MCF 10A (cell line): ENCODE measurements at places on chromosomes 7 and 10.

- DNase-seq = peak; percentile 16
Measured at GRCh38 chr10:100670828-100671479, 74.4 kb upstream of the PAX2 start.

DNA sequence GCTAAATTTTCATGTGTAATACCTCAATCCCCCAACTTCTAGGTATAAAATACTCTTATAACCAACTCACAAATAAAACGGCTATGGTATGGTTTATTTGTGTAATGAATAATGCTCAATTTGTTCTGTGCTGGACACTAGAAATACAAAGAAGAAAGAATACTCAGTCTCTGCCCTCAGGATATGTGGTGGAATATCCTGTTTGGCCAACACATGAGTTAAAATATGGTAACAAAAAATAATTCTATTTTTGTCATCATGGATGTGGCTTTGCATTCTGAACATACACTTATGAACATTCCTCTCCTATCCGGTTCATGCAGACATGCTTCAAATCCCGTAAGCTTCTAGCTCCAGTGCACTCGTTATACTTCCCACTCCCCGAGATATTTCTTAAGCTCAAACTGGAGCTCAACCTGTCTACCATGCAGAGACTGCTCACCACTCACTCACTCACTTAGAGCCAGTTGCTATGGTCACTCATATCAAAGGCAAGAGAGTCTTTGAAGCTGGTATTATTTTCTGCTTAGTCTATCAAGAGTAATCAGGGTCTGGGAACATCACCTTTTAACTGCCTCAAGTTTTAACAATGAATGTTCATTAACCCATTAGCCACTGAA, 53.8 kb upstream of the SLC16A12 start:
- DNase-seq = no peak

DNA sequence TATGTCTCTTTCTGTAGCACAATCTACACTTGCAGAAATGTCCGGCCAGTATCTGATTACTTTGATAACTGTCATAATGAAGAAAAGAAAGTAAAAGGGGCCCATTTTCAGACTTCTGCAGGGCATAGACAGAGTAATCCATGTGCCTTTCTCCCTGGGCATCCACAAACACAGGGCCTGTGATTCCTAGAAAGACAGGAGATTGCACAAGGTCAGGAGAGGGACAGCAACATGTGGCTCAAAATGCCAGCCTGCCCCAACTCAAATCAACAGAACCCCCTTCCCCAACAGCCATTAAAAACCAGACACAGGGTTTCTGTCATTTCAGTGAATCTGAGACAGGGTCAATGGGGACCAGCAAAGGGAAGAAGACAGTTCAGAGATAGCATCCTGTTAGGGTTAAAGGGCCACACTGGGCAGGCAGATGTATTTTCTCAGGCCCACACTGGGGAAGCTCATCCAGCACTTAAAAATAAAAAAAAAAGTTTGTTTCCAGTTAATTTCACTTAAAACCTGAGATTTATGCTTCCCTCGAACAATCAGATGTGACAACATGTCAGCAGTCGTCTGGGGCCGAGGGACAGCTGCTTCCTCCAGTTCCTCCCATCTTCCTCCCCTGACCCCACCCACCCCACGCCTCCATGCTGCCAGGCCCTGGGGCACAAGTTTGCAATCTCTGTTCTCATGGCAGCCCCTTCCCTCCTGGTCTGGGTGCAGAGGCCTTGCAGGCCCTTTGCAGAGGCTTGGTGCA, 30.7 kb upstream of the ACSL5 start:
- DNase-seq = no peak

GRCh38 chr7:88040694-88041093, 106.6 kb downstream of the ADAM22 start:
- peak; percentile 28 for DNase-seq

DNA sequence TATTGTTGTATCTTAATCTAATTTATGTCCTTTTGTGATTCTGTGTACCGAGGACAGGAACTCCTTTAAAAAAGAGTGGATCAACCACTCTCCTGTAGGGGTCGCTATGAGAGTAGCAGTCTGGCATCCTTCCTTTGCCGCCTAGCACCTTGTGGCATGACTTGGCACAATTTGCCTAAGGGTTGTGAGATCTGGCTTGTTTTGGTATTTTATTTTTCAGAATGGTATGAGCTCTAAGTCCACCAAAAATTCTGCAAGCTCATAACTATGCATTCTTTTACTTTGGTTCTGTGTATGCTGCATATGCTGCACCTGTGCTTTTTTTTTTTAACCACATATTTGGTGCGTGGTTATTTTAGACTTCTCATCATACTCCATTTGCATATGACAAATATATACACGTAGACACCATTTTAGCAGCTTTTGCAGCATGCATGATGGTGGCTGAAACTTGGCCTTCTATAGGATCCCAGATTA, 112.8 kb downstream of the CDK14 start:
- peak; percentile 75 for DNase-seq

GRCh38 chr10:75195035-75195763, 15.4 kb upstream of the VDAC2 start:
- no peak for DNase-seq

GRCh38 chr10:83965473-83965872, 173.8 kb upstream of the GHITM start:
- no peak for DNase-seq

DNA sequence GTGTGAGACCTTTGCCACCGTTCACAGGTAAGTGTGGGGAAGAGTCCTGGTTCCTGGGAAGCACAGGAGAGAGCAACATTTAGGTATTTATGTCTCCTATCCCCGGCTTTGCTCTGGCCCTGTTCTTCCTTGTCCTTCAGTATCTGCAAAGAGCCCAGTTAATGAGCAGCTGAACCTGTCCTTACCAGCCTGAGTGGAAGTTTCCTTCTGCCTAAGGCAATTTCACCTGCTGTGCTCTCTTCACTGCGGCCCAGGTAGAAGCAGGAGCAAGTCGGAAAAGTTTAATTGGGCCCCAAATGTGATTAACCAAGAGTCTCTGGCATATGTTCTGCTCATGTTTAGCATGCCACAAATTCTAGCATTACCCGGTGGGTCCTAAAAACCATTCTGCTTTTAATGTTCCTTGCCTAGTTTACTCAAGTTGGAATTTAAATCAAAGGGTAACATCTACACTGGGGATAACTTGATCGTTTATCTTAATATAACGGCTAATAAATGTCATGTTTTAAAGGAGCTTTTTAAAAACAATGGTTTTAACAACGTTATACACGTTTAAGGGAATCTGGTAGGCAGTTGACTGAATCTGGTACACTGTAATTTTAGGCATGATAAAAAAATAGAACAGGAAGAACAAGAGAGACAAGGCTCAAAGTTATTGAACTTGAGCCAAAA, 817.1 kb downstream of the TYW1 start:
- DNase-seq = no peak

GRCh38 chr7:18337048-18337809, 158.3 kb upstream of the HDAC9 start:
- no peak for DNase-seq

DNA sequence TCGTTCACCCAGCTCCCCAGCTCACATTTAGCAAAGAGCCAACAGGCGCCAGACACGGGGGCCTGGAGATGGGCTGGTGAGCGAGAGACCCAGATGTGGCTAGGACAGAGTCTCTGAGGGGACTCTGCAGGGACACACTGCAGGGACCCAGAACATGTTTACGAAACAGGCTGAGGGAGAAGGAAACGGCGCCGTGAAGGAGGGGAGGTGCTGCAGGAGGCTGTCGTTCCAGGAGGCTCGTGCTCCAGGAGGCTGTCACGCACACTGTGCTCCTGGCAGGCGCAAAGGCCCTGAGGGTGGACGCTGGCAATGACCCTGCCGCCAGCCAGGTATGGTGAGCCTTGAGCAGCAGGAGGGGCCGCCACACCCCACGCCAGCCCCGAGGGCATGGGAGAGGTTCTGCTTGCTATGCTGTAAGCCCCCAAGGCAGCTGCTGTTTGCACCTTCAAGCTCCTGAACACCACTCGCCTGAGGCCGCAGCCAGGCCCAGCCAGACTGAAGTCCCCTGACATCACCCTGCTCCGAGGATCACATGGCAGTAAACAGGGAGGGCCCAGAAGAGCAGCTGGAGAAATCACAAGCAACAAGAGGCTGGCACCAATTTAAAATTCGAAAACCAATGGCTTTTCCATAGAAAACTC, 27.3 kb downstream of the ADAP1 start:
- no peak for DNase-seq

GRCh38 chr7:117264716-117265115, 58.1 kb downstream of the WNT2 start:
- no peak for DNase-seq

DNA sequence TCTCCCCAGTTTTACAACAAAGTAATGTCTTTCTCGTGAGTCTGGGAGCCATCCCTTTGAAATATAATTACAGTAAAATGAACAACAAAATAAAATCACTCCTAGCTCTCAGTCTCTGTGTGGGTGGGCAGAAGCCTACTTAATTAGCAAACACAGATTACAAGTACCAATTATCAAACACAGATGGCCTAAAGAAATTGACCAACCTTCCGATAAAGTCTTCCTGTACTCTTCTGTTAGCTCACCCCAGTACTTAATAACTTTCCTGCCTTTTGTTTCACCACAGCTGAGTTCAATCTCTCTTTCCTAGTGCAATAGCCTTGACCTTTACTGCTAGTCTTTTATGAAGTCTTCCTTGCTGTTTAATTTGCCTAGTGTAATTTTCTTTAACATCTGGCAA, 719.2 kb upstream of the MBL2 start:
- no peak for DNase-seq

DNA sequence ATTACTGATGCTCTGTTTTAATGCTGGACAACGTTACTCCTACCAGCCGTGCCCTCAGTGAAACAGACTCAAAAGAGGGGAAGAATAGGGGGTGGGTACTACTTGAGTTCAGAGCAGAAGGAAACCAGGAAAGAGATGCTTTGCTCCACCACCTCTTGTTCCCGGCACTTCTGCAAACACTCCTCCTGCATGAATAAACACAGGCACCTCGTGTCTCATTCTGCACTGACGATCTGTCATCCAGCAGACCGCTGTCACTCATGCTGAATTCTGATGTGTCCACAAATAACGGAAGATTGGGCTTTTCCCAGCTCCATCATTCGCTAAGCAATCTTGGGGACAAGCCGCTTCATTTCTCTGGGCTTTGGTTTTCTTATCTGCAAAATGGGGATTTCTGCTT, 26.7 kb downstream of the YWHAG start:
- no peak for DNase-seq

DNA sequence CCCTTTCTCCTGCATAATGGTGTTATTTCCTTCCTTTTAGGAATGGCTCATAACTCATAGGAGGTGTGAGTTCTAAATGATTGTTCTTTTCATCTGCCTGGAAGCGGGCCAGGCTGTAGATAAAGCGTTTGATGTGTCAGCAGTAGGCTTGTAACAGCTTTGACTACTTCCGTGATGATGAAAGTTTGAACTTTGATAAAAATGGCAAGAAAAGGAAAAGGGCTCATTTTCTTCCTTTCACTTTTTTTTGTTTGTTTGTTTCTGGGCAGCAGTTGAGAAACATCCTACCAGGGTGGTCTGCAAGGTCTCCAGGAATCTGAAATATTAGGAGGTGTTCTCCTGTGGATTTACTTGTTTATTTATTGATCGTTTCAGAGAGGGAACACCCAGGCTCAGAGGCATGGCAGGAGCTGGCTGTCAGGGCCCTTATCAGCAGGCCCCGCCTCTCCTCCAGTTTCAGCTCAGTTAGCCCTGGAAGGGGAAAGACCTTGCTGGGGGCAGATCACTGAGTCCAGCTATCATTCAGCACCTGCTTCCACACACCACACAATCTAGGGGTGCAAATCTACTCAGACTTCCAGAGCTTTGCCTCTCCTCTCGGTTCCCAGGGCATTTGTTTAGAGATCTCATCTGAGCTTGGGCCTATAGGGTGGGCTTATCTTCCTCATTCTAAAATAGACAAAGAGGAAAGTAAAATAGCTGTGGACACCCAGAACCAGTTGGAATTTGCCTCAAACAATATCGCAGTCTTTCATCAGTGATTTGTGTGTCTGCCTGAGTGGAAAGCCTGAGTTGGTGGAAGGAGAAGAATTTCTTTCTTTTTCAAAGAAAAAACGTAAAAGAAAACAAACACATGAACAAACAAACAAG, 130.9 kb downstream of the BMPER start:
- peak; percentile 71 for DNase-seq

DNA sequence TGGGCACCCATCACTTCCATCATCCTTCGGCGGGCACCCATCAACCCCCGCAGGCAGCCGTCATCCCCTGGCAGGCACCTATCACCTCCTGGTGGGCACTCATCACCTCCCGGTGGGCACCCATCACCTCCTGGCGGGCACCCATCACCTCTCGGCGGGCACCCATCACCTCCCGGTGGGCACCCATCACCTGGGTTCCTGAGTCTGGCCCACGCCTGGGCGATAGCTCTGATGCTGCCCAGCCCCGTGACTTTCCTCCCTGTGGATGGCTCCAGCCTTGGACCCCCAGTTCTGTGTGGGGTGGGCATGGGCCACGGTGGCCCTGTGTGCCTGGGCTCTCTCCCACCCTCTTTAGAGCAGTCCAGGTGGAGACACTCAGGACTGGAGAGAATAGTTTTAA, 29.0 kb downstream of the PFKFB3 start:
- no peak for DNase-seq

DNA sequence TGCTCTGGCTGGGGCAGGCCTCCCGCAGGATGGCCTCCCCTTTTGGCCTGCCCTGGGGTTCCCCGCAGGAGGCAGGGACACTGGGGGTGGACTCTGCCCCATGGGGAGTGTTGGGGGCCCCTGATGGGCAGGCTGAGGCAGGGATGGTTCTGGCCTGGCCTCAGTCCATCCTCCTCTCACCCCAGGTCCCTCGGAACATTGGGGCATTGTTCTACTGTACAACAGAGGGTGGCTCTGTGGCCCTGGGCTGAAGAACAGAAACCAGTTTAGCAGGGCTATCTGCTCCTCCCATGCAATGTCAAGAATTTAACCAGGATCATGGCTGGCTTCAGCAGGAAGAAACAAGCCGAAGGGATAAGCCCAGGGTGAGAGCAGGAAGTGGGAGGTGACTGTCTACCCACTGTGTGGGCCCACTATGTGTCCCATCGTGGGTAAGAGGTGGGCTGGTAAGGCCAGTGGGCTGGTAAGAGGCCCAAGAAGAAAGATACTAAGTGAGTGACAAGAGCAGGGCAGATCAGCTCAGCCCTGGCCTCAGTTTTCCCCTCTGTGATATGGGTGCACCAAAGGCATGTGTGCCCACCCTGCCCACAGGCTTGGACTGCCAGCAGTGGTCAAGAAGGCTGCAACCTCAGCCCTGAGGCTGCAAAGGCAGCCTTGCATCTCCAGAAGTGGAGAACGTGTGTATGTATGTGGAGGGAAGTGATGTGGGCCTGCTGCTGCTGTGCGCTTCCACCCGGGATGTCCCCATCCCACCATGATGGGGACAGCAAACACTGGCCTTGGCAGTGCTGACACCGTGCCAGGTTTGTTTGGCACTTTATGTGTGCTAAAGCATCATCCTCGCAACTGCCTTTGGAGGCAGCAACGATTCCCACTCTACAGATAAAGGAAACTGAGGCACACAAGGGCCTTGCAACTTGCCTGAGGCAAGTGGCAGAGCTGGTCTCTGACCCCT, 138.9 kb downstream of the SH3PXD2A start:
- no peak for DNase-seq

GRCh38 chr7:120873401-120873800, 15.5 kb upstream of the TSPAN12 start:
- DNase-seq = no peak
